Activated CD4-positive, alpha-beta T cell treated with anti-CD3 and anti-CD28 coated beads for 48 hours (primary cell): ENCODE measurements at places on chromosomes 2 and 18.

GRCh38 chr2:8224347-8225190 is 457.3 kb upstream of the ID2 start:
- DNase-seq: no peak

- DNase-seq: peak; percentile 11
Measured at GRCh38 chr2:85436836-85437487, 18.4 kb downstream of the SH2D6 start.

DNA sequence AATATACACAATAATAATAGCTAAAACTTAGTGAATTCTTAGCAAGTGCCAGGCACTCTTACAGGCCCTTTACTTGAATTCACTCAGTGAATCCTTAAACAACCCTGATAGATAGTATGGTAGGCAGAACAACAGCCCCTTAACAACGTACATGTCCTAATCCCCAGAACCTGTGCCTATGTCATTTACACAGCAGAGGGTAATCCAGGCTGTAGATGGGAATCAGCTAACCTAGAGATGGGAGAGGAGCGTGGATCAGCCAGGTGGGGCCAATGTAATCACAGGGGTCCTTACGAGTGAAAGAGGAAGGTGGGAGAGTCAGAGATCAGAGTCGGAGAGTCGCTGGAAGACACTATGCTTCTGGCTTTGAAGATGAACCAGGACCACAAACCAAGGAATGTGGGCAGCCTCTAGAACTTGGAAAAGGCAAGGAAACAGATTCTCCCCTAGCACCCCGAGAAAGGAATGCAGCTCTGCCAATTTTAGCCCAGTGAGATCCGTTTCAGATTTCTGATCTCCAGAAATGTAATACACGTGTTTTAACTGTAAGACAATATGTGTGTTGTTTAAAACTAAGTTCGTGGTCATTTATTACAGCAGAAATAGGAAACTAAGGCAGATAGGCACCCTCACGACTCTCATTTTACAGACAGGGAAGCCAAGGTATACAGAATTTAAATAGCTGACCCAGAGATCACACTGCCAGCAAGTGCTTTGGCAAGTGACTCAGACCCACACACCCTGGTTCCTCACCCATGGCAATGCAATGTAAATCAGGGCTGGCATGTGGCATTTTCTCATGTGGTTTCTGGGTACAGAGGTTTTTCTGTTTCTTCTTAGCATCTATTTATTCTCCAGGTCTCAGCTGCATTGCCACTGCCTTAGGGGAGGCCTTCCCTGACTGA is 68.9 kb downstream of the DOCK10 start:
- DNase-seq: peak; percentile 41

DNA sequence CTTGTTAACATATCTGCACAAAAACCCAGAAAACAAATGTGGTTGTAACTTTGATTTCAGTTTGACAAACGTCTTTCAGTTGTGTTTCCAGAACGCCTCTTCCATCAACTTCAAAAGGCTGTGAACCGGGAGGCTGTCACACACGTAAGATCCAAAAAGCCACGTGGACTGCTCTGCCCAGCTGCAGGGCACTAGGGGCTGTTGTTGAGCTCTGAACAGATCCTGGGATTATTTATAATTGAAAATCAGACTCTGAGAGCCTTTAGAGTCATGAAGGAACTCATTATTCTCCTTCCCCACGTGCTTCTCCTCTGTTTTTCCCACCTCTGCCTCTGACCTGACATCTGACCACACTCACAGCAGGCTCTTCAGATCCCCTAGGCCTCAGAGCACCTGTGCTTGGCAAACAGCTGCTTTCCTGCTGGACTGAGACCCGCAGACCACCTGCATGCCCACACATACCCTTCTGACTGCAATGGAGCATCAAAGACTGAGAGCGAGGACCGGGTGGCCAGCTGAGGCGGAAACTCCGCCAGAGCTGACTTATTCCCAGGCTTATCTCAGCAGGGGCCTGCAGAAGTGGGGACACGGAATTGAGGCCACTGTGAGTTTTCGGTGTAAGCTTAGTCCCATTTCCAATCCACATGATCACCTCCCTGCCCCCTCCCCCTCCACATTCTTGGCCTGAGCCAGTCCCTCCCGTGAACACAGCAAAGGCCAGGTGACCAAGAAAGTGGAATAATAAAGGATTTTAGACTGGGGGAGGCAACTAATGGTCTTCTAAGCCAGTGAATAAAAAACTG is 114.8 kb downstream of the ATL2 start:
- peak; percentile 58 for DNase-seq

- DNase-seq: no peak
Measured at GRCh38 chr18:79857082-79857671, 59.4 kb downstream of the KCNG2 start.

- peak; percentile 40 for DNase-seq
Measured at GRCh38 chr2:54106631-54107454, 8.6 kb upstream of the ACYP2 start.

DNA sequence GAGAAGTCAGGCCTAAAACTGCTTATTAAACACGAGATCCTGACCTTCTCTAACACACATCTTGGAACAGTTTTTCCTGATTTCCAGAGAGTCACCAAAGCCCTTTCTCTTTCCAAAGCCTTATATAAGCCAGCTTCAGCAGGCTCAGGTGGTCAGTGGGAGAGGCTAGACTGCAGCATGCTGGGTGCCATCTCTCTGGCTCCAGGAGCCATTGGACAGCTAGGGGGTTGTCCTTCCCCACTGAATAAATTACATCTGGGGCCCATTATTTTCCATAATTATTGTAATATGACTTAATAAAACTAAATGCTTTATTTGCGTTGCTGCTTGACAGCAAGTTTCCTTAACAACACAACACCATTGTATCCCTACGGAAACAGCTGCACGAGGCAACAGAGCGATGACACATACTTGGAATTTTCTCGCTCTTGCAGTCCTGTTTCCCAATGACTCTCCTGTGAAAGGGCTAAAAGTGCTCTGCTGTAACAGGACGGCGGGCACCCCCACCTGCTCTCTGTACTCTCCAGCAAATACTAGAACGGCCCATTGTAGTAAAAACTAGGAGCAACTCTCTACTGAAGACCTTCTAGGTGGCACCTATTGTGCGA is 160.6 kb downstream of the RNF144A start:
- no peak for DNase-seq

- DNase-seq: no peak
Measured at GRCh38 chr2:58967736-58968135, 726.6 kb upstream of the FANCL start.

GRCh38 chr2:193153576-193153975 is 958.8 kb upstream of the TMEFF2 start:
- DNase-seq: no peak

DNA sequence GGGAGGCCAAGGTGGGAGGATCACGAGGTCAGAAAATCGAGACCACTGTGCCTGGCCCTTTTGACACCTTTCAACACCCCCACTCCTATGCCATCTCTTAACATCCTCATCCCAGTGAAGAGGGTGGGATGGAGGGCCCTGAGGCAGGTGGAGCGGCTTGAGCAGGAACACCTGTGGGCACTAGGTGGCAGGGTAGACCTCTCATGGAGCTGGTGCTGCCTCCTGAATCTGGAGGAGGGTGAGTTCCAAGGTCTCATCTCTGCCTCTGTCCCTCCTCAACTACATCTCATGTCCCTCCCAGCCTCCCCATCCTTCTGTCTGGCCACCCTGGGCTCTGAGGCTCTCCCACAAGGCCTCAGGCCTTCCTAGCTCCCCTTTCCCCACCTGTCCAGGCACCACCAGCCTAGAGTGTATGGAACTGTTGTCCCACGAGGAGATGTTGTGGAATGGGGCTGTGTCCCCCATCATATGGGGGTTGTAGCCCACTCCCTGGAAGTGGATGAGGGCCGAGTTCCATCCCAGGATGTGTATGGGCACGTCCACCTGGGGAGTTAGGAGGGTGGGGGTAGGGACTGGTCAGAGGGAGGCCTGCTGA is 17.0 kb upstream of the CRYBA2 start:
- peak; percentile 43 for DNase-seq

DNA sequence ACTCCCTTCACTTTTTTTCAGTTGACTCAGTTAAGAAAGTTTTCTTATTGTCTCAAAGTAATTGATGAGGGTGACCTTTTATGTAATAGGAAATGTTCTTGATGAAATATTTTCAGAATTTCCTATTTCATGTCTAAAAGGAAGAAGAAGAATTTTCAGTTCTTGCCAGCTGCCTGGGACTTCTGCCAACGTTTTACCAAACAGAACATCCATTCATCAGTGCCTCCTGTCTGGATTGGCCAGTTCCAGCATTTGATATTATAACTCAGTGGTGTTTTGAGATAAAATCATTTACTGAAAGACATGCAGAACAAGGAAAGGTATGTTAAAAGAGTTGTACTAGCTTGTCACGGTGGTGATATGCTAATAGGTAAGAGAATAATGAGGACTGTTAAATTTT is 104.7 kb upstream of the MYO3B start:
- no peak for DNase-seq

DNA sequence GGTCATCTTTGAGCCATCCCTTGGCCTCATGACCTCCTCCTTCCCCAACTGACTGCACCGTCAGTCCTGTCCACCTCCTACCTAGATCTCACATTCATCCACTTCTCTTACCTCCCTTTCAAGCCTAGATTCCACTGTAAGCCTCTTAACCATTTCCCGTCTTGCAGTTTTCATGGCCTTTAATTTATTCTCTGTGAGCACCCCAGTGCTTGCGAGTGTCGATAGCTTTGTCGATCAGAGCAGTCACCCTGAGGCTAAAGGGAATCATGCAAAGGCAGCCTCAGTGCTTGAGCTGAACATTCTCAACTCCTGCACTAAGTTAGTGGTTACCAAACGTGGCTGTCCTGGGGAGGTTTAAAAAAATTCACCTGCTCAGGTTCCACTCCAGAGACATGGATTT is 14.7 kb downstream of the ARHGAP25 start:
- DNase-seq: no peak

- DNase-seq: no peak
Measured at GRCh38 chr2:126345691-126346090, 310.3 kb upstream of the GYPC start.

DNA sequence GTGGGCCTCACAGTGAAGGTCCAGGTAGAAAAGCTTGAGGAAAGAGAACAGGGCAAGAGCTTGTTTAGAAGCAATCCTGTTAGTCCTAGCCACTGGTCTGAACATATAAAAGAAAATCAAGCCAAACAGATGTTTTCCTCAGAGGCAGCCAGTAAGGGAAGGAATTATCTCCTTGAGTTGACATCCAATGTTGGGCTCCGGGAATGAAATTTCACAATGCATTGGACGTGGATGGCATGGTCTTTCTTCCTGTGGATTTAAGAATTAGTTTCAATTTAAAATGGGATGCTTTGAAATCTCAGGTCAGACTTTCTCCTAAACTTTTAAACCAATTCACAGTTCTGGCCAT is 92.1 kb downstream of the ACKR3 start:
- DNase-seq: no peak

- DNase-seq: no peak
Measured at GRCh38 chr18:34932792-34933466, 108.3 kb upstream of the MAPRE2 start.

DNA sequence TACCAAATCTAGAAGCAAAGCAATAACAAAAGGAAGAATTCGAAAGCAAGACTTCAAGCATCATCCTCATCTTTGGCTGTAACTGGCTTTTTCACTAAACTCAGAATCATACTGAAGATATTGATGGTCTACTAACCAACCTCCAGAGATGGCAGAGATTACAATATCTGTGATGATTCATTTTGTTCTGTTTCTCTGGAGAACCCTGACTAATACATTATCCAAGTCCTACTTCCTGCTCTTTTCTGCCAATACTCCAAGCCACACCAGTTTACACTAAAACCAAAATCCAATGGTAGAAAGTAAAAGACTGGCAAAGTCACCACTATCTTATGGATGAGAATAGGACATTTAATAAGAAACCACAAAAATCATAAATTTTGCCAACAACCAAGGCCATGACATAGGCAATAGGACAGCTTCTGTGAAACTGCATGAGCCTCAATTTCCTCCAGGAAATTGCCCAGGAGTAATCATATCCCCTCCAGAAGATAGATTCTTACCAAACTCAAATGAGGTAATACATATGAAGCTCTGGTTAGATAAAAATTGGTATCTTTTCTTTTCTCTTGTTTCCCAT is 159.8 kb downstream of the METTL4 start:
- no peak for DNase-seq

DNA sequence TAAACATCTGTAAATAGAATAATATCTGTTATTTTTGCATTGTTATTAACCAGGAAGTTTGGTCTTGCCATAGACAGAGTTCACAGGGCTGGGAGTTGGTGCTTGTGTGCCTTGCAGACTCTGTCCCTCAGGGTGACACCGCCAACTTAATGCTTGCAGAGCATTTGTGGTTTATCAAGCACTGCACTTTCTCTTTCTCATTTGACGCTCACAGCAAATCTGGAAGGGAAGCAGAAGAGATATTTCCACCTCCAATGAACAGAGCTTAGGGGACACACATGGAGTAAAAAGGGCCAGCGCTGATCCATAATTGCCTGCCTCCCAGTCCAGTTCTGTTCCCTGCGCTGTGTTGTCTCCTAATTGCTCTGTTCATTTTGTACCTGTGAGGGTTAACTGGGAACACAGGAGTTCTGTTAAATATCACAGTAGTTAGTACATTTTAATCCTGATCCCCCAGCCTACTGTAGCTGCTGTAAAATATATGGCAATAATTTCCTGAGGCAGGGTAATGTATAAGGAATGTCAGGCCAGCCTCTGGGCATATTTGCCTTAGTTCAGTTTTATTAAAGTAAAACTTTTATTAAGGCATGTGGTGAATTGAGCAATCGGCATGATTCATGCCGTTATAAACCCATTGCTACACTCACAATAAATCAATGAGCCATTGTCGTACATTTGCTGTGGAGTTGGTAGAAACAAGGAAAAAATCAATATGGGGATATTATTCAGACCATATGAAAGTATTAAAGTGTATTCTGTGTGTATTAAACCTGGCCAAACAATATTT is 182.5 kb upstream of the OSR1 start:
- no peak for DNase-seq

GRCh38 chr2:130391058-130391871 is 35.4 kb downstream of the PTPN18 start:
- peak; percentile 86 for DNase-seq

DNA sequence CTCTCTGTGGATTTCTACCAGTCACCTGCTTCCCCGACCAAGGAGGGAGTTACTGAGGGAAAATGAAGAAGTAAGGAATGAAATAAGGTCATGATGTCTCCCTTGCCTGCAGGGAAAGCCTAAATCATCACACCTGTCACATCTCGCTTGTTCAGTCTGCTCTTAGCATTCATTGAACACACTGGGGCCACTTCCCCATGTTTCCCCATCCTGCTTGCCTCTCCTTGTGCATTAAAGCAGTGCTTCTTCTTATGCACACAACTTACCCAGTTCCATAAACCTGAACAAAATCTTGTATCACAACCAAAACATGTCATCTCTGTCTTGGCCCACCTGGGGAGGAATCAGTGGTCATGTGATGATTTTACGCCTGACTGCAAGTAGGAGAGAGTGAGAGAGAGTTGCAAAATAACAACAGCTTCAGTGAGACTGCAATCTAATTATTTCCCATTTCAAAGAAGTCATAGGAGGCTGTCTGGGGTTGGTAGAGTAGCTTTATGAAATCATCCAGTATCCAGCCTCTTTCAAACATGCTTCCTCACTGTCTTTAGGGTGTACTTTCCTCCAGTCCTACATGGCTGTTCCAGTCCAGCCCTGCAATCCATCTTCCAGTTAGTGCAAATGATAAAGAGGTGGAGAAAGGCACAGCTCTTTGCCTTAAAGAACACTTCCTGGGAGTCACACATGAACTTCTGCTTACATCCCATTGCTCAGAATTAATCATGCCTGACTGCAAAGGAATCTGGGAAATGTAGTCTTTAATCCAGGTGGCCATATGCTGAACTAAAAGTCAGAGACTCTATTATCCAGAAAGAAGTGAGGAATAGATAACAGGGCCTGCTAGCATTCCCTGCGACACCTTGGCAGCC is 220.1 kb downstream of the HAUS1 start:
- no peak for DNase-seq
